ENCODE measurements at places on chromosomes 13 and 19. TPM values are rescaled to one million over a fixed set of nuclear protein-coding genes. Genes with fewer than 3 reads are reported as not detected.

- no peak for DNase-seq
Observed at GRCh38 chr19:21698215-21698614, 69.2 kb downstream of the ZNF100 start.

DNA sequence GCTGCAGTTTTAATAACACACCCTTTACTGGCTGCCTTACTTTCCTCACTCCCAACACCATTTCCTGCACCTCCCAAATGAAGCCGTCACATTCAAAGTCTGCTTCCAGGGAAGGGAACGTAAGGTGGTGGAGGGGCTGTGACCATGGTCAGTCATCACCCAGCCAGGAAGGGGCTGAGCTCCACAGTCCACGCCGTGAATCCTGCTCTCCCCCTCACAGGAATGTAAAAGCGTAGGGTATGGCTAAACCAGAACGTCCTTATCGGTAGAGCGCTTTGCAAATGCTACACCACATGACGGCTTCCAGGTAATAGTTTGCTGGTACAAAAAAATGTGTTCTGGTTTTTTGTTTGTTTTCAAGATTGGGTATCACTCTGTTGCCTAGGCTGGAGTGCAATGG, 7.0 kb downstream of the NUMBL start:
- no peak for DNase-seq

DNA sequence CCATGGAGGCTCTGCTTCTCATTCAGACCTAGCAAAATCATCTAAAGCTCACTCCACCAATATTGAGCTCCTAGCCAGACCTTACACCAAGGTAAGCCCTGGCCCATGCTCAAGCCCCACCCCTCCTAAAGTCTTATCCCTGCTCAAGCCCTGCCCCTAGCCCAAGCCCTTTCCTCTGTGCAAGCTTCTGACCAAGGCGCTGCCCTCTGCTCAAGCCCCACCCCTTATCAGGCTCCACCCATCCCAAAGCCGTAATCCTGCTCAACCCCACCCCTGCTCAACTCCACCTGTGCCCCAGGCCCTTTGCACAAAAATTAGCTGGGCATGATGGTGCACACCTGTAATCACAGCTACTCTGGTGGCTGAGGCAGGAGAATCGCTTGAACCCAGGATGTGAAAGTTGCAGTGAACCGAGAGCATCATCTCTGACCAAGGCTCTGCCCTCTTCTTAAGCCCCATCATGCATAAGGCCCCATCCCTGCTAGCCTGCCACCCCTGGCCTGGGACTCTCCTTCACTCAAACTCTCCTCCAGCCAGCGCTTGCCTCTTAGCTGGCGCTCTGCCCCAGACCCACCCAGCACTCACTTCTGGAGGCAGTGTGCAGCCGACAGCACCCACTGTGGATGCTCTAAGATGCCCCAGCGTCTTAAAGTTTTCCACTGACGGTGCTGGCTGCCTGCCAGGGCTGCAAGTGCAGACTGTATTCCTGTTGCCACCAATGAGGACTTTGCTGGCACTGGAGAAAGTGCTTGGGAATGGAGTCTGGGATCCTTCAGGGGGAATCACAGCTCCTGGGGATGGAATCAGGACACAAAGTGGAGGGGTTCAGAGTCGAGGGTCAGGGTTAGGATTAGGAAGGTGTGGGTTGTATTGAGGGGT, 16.5 kb downstream of the KLK4 start:
- no peak for DNase-seq

- DNase-seq = no peak
Observed at GRCh38 chr13:98730441-98730840, 22.0 kb downstream of the SLC15A1 start.

- no peak for DNase-seq
Observed at GRCh38 chr13:20431080-20431479, 94.6 kb downstream of the CRYL1 start.

GRCh38 chr13:80923907-80924306, 583.0 kb upstream of the SPRY2 start:
- no peak for DNase-seq

DNA sequence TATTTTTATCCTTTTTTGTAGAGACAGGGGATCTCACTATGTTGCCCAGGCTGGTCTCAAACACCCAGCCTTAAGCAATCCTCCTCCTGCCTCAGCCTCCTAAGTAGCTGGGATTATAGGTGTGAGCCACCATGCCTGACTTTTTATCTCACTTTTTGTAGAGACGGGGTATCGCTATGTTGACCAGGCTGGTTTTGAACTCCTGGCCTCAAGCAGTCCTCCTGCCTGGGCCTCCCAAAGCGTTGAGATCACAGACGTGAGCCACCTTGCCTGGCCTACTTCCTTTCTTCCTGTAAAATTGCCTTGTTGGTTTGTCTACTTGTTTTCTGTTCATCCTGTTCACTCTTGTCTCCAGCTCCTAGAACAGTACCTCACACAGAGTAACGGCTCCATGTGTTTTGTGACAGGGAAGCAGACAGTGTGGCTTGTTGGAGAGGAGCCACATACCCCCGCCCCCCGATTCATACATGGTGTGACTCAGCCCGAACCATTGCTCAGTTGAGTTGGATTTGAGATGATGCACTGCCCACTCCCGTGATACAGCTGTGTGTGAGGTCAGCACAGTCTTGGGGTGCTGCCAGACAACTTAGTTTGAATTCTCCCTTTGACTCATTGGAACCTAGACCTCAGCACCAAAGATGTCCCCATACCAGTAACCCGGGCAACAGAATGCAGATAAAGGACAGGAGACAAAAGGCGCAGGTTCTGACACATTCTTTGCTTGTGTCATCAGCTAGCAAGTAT, 34.2 kb downstream of the GPR42 start:
- DNase-seq = no peak

GRCh38 chr19:40641281-40641680, 40.1 kb downstream of the LTBP4 start:
- no peak for DNase-seq

GRCh38 chr13:48656608-48657007, 2.9 kb downstream of the CYSLTR2 start:
- DNase-seq = no peak

GRCh38 chr19:5066768-5067167, 97.9 kb downstream of the KDM4B start:
- DNase-seq = no peak

DNA sequence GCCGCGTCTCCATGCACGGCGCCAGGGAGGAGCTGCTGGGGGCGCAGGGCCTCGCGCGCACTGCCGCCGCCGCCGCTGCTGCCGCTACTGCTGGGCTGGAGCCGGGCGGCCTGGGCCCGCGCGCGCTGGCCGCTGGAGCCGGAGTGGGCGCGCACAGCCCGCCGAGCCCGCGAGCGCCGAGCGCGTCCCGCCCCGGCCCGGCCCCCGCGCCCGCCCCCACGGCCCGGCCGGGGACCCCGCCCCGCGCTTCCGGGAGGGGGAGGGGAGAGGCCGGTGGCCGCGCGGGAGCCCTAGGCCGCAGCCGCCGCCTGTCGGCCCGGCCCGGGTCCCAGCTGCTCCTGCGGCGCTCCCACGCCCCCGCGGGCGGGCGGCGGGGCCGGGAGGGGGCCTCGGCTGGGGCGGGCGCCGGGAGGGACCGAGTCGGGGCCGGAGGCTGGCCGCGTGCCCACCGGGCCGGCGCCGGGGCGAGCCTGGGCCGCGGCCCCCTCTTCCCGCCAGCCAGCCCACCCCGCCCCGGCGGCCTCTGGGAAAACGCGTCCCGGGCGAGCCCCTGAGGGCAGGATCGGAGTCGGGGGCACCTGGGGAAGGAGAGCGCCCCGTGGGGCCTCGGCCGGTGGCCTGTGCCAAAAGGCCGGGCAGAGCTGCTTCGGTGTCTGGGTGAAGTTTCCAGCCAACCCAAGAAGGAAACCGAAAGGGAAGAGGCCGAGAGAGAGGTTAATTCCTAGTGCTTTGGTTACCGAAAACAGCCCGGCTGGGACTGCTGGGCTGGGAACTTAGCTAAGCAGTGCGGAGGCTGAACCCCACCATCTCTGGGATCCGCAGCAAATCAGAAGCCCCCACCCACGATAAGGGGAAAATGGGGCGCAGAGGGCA, at the start of gene STK24:
TSS of gene STK24 (minus strand) at position 145 of the 873 bp plus-strand sequence. CDS start 321 bp downstream, outside the sequence.
- no peak for DNase-seq

The CLC gene
- total RNA-seq = 7.8 TPM
